ENCODE measurements at places on chromosomes 12 and 14.

DNA sequence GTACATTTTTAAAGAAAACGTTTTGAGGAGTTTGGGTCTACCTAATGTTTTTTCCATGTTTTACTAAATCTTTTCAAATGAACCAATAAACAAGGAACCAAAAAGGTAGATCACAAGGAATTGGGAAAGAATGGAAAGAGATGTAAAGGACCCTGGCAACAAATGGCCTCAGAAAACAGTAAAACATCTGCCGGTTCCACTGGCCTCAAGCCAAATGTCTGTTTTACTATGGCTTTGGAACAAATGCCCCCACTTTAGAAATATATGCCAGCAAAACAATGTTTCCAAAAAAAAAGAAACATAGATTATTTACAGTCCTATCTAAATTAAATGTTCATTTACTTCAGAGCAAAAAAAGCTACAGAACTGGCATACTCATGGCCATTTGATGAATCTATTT is 3.0 kb downstream of the TRMT5 start:
- DNase-seq: no peak

GRCh38 chr14:99552572-99553216 is 51.3 kb downstream of the CCDC85C start:
- no peak for DNase-seq

DNA sequence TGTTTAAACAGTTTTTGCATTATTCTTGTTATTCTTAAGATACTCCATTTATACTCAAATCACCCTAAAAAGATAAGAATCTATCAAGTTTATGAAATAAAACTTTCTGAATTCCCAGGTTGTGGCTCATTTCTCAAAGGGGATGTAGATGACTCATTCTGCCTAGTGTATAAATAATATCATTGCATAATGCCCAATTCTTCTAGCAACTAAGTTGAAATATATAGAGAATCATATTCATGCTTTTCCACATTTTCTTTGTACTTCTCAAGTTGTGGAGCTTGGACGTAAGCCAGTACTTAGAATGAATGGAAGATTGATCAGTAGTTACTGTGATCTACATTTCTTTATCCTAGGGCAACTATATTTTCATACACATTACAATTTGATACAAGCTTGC is 201.1 kb downstream of the PPFIA2 start:
- DNase-seq: no peak

DNA sequence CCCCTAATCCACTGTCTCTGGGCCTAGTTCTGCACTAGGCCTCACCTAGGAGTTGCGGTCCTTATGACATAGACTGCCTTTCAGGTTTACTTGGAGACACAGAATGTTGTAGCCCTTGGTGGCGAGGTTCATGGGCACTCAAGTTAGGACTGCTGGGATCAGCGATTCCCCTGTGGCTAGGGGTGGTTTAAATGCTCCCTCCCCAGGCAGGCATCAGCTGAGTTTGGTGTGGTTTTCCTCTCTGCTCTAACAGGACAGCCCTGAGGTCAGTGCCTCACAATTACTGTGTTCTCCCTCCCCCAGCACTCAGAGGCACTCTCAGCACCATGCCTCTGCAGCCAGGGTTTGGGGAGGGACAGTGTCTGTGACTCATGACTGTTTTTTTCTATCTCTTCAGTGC is 22.2 kb upstream of the RDH16 start:
- DNase-seq: peak; percentile 45

DNA sequence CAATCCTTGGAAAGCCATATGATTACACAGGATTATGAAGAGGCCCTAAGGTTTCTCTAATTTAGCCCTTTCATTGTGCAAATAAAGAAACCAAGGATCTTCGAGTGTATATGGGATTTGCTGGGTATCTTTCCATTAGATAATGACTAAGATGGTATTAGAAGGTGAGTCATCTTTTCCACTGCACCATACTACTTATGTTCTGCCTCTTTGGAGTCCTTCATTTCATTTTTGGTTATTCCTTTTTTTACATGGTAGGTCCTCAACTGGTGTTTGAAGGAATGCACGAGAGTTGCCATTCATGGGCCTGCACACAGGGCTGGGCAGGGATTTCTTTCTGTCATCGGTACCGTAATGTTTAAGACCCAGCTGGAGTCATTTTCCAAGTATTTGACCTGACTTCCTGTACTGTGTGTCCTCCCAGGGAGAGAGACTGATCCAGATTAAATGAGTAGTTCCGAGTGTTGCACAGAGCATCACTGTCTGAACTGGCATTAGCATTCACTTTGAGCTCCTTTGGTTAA is 85.7 kb downstream of the BORCS5 start:
- peak; percentile 6 for DNase-seq

GRCh38 chr12:121990692-121991603 is 30.7 kb upstream of the BCL7A start:
- peak; percentile 36 for DNase-seq

GRCh38 chr12:27583057-27583797 is 59.2 kb downstream of the PPFIBP1 start:
- DNase-seq: no peak

DNA sequence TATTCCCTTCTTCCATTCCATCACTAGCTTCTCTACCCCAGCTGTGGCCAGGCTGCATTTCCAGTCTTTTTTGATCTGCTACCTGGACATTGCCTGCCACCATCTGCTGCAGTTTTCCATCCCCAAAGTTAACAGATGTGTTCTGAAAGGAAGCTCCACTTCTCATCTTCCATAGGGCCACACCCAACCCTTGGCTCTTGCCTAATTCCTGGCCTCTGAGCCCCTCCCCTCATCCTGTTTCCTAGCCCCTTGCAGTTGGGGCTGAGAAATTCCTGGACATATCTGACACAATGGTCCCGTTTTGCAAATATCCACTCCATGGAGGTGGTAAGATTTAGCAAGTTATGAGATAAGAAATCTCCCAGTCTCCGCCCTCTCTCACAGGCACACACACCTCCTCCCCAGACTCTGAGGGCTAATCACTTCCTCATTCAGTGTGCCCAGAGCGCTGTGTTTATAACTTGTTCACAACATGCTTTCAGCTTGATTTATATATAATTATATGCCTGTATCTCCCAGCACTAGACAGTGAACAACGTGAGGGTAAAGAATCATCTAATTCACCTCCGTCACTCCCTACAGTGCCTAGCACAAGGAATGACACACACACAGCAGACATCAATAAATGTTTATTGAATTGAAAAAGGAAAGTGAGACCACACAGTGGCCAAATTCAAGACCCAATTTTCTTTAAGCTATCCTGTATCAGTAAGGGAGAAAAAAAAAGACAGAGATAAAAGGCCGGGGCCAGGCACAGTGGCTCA is 13.4 kb downstream of the SMUG1 start:
- no peak for DNase-seq

GRCh38 chr12:15278816-15279658 is 43.3 kb upstream of the PTPRO start:
- DNase-seq: peak; percentile 79

GRCh38 chr12:127728285-127728684 is 538.7 kb upstream of the TMEM132C start:
- DNase-seq: no peak

- DNase-seq: peak; percentile 62
These were observed 22.1 kb upstream of the NINJ2 start for GRCh38 chr12:685388-685787.

- no peak for DNase-seq
These were observed 114.1 kb upstream of the BTG1 start for GRCh38 chr12:92259696-92260251.

DNA sequence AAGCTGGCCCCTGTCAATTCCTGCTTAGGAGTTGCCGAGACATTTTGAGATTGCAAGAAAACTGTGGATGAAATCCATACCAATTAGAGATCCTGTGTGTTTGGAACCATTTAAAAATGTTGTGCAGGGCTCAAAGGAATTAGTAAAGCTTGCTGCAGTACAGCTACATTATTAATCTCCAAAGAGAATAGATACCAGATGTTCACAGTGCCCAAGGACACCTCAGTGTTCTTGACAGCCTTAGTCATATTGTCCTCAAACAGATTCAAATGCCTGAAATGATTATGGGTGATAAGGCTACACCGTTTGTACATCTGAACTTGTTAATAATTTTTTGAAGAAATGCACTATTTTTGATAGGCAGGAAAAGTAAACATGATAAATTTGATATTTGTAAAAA is 164.6 kb downstream of the MSRB3 start:
- no peak for DNase-seq

DNA sequence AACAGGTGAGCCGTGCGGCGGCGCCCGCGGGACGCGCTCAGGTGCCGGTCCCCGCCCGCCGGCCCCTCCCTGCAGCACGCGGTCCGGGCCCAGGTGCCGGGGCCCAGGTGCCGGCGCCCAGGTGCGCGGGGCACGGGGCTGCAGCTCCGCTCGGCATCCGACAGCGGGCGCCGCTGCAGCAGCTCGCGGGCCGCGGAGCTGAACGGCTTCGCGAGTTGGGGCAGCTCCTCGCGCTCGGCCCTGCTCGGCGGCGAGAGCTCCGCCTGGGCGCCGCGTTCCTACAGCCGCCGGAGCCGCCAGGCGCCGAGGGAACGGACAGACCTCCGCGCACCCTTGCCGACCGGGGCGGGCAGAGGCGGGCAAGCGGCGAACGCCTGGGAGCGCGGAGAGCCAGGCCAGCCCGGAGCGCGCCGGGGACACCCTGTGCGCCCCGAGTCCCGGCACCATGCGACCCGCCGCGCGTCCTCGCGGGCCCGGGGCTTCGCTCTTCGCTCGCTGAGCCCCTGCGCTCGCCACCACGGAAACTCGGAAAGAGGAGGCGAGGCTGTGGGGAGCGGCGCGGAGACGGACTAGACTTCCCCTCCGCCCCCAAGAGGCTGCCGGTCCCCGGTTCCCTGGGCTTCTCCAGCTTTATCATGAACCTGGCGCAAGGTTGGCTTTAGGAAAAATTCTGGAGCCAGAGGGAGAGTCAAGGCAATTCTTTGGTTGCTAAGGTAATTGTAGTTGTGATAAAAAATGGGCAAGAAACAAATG is at the start of gene RGS6:
Gene RGS6 (plus strand): TSS at position 201 of the 753 bp plus-strand sequence.
- DNase-seq: no peak

DNA sequence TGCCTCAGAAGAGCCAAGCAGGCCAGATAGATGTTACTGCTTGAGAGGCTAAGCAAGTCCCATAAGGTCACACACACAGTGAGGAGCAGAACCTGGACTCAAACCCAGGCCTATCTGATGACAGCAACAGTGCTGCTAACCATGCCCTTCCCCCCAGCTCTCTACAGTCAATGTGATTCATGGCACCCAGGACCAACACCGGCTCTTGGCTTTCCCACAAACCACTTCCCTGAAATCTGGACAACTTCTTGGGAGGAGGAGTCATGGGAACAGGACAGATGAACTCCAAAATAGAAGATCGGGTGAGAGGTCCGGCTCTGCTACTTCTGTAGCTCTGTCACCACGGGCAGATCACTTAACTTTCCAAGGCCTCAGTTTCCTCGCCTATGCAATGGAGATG is 716 bp upstream of the PTGDR start:
- DNase-seq: peak; percentile 59

- DNase-seq: peak; percentile 43
These were observed 780 bp downstream of the SERPINA4 start for GRCh38 chr14:94562022-94562421.

Data from myocyte (in vitro differentiated cells).